ENCODE measurements at places on chromosomes 2 and 18. TPM values are rescaled to one million over a fixed set of nuclear protein-coding genes. Genes with fewer than 3 reads are reported as not detected.

BCL2 gene
- 18.5 TPM for total RNA-seq

VIT gene
- total RNA-seq: 1.5 TPM

SKA1 gene
- total RNA-seq: 0.55 TPM

DYNC1I2 gene
- total RNA-seq: 110 TPM

ZSCAN30 gene
- 17.9 TPM for total RNA-seq

EDAR gene
- 2.0 TPM for total RNA-seq

ASAP2 gene
- total RNA-seq: 44.3 TPM

ODC1 gene
- total RNA-seq: 48.7 TPM

SRD5A2 gene
- 0.09 TPM for total RNA-seq

WDR43 gene
- total RNA-seq: 27.6 TPM

FAM136A gene
- 22.0 TPM for total RNA-seq

LIMS4 gene
- 2.8 TPM for total RNA-seq

CSRNP3 gene
- 7.1 TPM for total RNA-seq

TEKT4 gene
- total RNA-seq: 0.14 TPM

SCTR gene
- total RNA-seq: 0.92 TPM

TCF23 gene
- total RNA-seq: 0.12 TPM

TDRD15 gene
- not detected for total RNA-seq

SF3B6 gene
- total RNA-seq: 69.5 TPM

CHRNG gene
- not detected for total RNA-seq

PCGF1 gene
- total RNA-seq: 35.3 TPM

CD207 gene
- total RNA-seq: 0.52 TPM

SLC25A12 gene
- 9.2 TPM for total RNA-seq

SULT1C3 gene
- 0.23 TPM for total RNA-seq

NEUROD1 gene
- not detected for total RNA-seq

CASP8 gene
- total RNA-seq: 26.3 TPM

ACADL gene
- 3.8 TPM for total RNA-seq

SPEG gene
- 80.5 TPM for total RNA-seq

IKZF2 gene
- total RNA-seq: 12.7 TPM

DSC1 gene
- total RNA-seq: not detected

BMP10 gene
- total RNA-seq: not detected

SP5 gene
- 1.8 TPM for total RNA-seq

IL36RN gene
- total RNA-seq: not detected

TNFAIP6 gene
- total RNA-seq: 1.4 TPM

KATNAL2 gene
- 8.0 TPM for total RNA-seq

SNED1 gene
- total RNA-seq: 40.9 TPM

SPATA3 gene
- not detected for total RNA-seq

TMEM18 gene
- 18.6 TPM for total RNA-seq

NOP58 gene
- total RNA-seq: 30.8 TPM

ERICH2 gene
- 0.86 TPM for total RNA-seq

ACTG2 gene
- total RNA-seq: 2,669 TPM

COL6A3 gene
- 258 TPM for total RNA-seq

STEAP3 gene
- total RNA-seq: 9.3 TPM

PRKCE gene
- total RNA-seq: 20.8 TPM

TSPYL6 gene
- not detected for total RNA-seq

C1GALT1C1L gene
- 0.92 TPM for total RNA-seq

DYNAP gene
- total RNA-seq: not detected

ANO7 gene
- total RNA-seq: 2.7 TPM

MAT2A gene
- 262 TPM for total RNA-seq

MRPL19 gene
- 45.4 TPM for total RNA-seq

Data from mucosa of gallbladder (tissue), 1 donor.